ENCODE measurements at places on chromosomes 1 and 21.

GRCh38 chr1:35637401-35637809 lies 3.9 kb downstream of the PSMB2 start:
- DNase-seq, result no peak

DNA sequence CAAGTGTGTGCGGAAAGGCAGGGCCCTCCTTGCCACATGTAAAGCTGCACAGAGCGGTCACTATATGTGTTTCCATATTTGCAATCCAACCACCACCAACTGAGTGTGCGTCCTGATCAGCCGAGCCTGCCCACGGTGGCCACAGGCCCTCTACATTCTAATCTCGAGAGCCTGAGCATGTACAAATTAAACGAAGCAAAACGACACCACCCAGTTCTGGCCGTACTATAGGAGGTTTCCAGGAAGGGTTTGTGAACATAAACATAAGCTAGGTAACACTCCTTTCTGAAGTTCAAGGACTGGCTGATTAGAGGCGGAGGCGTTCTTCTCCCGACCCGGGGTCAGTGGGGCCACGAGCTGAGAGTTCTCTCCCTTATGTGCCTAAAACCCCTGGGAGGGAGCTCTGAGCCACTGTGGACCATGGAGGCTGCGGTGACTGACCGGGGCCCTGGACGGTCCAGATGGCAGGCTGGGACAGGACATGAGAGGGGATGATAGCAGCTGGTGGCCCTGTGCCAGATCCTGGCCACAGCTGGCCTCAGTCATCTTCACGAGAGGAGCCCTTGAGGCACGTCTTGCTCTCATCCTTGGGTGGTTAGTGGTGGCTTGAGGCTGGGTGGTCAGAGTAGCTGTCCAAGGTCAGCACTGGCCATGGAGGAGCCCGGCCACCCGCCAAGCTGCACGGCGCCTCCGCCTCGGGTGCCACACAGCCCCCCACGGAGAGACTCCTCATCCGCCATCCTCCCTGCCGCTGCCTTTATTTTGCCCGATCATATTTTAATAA lies 39.1 kb upstream of the TRAPPC10 start:
- no peak for DNase-seq

GRCh38 chr1:112457241-112457640 lies 51.5 kb upstream of the WNT2B start:
- DNase-seq, result no peak

GRCh38 chr21:39085843-39086405 lies 97.3 kb downstream of the PSMG1 start:
- no peak for DNase-seq

DNA sequence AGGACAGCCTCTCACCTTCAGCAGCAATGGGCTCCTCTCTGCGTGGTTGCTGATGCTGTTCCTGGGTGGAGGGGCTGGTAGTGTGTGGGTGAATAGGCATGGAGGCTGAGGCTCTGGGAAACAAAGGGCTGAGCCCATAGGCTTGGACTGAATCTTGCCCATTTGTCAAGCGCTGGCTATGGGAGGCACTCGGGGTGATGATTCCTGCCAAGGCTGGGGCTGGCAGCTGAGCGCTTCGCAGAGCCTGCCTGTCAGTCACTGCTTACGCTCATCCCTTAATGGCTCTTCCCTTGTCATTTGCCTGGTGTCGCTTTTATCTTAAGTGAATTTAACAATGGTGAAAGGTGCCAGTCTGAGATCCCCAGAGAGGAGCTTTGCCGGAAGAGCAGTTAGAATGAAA lies 353.3 kb downstream of the PBX1 start:
- DNase-seq, result no peak

GRCh38 chr1:78665809-78666208 lies 16.2 kb downstream of the IFI44 start:
- DNase-seq, result no peak

- no peak for DNase-seq
Measured at GRCh38 chr21:44664691-44665090, 2.0 kb downstream of the KRTAP12-2 start.

- DNase-seq, result no peak
Measured at GRCh38 chr1:20921285-20921684, 134.2 kb upstream of the HP1BP3 start.

GRCh38 chr21:16124378-16125138 lies 394.8 kb downstream of the USP25 start:
- DNase-seq, result no peak
